ENCODE measurements at places on chromosomes 2 and 18.

GRCh38 chr2:156322686-156323231 is 9.8 kb downstream of the NR4A2 start:
- DNase-seq = no peak

DNA sequence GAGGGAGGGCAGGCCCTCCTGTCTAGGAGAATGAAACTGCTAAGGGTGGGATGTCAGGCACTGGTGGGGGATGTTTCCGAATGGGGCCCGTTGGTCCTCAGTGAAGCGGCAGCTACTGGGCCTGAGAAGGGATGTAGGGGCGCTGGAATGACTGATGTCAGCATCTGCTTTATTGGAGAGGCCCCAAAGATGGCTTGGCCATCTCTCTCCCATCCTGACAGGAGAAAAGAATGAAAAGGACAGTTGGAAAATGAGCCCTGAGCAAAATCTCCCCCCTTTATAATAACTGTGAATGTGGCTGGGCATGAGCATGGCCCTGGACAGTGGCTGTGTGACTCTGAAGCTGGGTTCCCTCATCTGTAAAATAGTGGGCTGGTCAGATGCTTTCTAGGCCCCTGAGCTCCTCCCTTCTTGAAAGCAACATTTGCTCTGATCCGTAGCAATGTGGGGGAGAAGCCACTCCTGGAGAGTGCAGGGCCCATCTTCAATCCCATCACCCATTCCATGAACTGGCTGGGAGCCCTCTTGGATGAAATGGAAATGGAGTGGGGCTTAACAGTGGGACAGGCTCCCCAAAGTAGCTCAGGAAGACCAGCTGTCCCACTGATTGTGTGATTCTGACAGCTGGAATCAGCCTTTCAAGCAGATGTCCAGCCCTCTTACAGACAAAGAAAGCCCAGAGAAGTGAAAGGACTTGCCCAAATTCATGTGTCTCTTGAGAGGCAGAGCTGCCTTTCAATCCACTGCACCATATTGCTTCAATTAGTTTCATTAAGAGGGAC is 232.7 kb upstream of the SMAD2 start:
- no peak for DNase-seq

- DNase-seq = no peak
Observed at GRCh38 chr2:35819033-35819432, 536.5 kb upstream of the CRIM1 start.

DNA sequence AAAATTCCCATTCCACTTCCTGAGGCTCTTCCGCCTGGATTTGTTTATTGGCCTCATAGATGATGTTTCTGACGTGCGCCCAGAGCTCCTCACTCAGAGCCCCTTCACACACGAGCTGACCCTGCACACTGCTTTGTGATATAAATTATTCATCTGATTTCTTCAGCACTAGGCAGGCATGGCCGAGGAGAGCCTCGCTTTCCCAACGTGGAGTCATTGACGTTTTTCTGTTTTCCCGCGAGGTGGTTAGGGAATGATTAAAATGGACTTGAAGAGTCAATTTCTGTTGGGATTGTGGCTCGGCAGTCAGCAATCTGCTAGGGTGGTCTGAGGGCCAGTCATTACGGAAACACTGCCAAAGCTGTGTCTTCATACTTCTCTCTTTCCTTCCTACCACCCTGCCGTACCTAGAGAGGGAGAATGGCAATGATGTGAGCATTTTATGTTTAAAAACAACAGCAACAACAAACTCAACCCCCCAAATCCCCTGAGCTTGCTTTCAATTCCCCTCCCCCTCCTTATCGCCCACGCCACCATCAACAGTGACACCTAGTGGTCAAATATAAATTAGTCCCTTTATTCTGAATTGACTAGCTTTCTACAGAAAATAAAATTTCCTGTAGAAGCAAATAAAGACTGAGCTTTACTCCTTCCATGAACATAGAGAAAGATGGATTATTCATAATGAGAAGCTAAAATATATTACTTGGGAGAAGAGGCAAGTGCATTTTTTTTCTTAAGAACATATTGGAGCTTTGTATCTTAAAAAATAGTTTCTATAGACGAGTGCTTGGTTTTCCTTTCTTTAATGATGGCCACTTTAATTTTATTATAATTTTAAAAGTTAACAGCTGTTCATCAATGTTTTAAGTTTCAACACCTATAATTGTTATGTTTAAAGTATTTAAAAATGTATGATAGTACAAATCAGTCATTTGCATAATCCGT is 285.1 kb downstream of the MTX2 start:
- DNase-seq = peak; percentile 29

DNA sequence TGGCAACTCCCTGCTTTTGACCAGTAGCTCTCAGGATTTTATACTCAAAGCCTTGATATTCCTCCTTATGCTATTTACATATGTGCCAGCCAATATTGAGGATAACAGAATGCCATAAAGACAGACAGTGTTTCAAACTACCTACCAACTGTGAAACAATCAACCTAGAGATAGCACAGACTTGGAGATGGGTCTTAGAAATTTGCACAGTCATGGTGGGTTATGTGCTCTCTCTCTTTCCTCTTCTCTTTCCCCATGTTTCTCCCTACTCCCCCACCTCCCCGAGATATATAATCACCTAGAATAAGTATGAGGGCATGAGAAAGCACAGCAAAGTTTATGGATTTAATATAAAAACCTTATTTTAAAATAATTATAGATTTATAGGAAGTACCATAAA is 24.2 kb upstream of the SUCLG1 start:
- no peak for DNase-seq

DNA sequence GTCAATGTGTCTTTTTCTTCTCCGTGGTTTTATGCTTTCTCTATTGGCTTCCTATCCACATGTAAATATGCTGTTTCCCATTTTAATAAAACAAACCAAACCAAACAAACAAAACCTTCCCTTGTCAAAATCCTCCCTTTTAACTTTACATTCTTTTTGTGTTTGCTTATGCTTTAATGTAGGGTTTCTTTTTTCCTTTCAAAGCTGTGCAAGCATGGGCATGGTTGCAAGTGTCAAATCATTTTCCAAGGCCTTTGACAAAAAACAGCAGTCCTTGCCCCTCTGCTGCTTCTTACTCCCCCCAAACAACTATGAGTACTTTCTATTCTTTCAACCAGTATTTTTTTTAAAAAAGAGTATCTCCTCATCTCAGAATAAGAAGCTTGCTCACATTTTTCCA is 66.0 kb upstream of the ACYP2 start:
- no peak for DNase-seq

DNA sequence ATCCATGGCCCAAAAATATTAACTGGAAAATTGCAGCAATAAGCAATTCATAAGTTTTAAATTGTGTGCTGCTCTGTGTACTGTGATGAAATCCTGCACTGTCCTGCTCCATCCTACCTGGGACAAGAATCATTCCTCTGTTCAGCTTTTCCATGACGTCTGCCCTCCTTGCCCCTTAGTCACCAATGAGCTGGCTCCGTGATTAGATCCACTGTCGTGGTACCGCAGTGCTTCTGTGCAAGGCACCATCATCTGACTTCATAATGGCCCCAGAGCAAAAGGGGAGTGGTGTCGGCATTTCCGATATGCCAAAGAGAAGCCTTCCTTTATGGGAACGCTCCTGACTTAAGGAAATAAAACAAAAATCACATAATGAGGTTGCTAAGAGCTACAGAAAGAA is 3.4 kb upstream of the FAHD2A start:
- no peak for DNase-seq

GRCh38 chr2:233928594-233929351 is 11.6 kb downstream of the TRPM8 start:
- no peak for DNase-seq

GRCh38 chr2:74199871-74200305 is 1.5 kb downstream of the MTHFD2 start:
- DNase-seq = no peak

DNA sequence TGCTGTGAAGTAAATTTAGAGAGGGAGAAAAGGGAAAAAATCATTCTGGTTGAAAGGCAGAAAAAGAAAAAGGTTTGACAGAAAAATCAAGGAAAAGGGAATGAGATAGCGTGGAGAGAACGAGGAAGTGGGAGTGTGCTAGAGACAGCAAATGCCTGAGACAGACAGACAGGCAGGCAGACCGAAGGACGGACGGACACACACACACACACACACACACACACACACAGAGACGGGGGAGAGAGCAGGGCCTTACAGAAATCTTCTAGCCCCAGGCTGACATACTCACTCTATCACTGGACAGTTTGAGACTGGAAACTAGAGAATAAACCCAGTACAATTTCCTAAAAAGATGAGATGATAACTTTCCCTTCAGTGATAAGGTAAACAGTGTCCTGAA is 238.4 kb downstream of the ZNF521 start:
- DNase-seq = no peak

GRCh38 chr18:60372596-60372995 is at the start of gene MC4R:
TSS of gene MC4R (minus strand) at chr18:60372775. CDS start at chr18:60372349, 426 bp downstream.
- DNase-seq = no peak

DNA sequence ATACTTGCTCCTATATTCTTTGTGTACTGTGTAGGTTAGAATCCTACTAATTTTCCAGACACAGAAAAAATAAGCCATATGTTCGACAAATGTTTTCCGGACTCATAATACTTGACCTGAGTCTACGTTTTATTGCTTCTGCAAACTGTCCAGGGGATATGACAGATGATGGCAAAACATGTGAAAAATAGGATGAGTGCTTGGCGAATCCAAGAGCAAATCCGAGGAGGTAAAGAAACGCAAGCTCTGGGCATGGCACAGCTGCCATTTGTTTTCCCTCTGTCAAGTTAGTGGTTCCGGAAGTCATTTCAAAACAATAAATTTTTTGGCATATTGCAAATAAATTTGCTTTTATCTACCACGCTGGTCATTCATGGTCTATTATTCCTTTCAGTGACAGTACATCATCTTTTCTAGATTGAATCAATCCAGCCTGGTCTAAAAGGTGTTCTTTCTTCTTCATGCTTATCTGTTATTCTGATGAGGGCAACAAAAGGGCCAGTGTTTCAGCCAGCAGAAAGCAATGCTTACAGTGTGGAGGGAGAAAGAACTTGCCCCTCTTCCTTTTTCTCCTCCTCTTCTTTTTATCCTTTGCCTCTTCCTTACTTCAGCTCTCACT is 476.1 kb upstream of the SOX11 start:
- DNase-seq = no peak

GRCh38 chr2:10183146-10183675 is 60.7 kb downstream of the RRM2 start:
- DNase-seq = no peak

DNA sequence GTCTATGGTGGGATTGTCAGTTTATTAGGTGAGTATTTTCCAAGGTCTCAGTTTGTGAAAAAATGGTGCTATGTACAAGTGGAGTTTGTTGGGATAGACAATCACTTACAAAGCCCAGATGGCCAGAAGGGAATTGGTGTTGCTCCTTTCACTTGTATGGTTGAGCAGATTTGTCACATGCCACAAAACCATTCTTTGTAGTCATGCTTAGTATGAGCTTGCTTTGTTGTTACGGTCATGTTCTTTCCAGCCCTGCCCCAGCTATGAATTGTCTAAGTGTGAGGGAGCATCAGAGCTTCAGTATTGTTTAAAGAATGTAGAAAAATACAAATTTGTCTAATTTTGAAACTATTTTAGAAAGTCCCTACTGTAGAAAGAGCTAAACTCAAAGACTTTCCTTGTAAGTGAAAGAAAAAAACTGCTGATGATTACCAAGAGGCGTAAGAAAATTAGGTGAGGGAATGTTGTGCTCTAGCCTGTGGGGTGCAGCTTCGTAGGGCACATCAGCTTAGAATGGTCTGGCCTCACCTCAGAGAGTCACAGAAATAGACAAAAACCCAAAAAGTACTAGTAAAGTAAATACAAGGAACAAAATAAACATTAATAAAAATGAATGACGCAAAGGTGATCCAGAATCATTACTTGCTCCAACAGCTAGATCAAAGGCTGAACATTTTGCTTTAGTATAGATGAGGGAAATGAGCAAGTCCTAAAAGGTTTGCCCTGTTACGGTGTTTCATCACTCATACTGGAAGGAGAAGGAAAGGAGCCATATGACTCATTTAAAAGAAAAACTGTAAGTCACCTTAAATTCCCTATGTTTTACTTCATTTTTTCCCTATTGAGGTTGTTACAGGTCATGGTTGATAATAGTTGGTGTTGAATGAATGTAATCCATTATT is 9.2 kb downstream of the TGIF1 start:
- peak; percentile 13 for DNase-seq

DNA sequence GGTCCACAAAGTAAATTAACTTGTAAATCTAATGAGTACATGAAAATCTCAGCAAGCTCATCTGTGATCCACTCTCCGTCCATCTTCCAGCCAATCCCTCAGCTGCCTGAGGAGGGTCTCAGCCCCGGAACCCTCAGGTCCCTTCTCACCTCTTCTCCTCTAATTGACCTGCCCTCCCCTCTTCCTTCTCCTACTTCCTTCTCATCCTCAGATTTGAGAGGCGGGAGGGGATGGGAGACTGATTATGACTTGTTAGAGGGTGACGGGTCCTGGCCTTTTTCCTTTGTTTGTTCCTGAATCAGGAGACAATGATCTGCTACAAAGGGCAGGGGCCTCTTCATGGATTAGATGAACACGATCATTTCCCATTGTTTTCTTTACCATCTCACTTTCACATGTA is 80.1 kb downstream of the CYBRD1 start:
- DNase-seq = no peak

DNA sequence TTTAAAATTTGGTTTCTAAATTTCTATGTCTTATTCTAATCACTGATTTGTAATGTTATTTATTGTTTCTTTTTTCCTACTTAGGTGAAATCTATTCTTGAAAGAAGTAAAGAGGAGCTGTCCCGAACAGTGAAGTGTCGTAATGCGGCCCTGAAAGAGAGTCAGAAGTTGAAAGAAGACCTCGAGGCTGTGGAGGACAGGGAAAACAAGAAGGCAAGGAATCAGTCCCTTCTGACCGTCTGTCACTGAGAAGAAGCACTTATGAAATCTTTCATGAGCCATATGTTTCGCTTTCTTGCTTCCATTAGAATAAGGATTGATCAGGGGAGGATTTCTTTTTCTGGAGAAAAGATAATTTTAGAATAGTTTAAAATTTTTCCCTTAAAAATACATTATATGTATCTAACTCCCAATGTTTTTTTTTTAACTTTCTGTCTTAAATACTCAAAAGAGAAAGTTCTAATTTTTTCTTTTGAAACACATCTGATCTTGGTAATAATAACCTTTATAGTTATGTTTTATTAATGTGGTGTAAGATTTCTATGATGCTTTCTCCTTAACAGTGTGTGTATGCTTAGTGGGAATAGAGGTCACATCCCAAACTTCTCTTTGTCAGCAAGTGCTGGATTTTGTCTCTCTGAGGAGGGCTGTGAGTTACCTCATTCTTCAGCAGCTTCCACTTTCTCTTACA is 79.0 kb downstream of the CCDC150 start:
- DNase-seq = no peak
